ENCODE measurements at places on chromosomes 2 and 18. TPM values are rescaled to one million over a fixed set of nuclear protein-coding genes. Genes with fewer than 3 reads are reported as not detected.

- DNase-seq = no peak
Observed at GRCh38 chr2:235001237-235002133, 49.7 kb downstream of the SH3BP4 start.

Gene TUBA4B
- not detected for total RNA-seq

Gene SLC19A3
- not detected for total RNA-seq

DNA sequence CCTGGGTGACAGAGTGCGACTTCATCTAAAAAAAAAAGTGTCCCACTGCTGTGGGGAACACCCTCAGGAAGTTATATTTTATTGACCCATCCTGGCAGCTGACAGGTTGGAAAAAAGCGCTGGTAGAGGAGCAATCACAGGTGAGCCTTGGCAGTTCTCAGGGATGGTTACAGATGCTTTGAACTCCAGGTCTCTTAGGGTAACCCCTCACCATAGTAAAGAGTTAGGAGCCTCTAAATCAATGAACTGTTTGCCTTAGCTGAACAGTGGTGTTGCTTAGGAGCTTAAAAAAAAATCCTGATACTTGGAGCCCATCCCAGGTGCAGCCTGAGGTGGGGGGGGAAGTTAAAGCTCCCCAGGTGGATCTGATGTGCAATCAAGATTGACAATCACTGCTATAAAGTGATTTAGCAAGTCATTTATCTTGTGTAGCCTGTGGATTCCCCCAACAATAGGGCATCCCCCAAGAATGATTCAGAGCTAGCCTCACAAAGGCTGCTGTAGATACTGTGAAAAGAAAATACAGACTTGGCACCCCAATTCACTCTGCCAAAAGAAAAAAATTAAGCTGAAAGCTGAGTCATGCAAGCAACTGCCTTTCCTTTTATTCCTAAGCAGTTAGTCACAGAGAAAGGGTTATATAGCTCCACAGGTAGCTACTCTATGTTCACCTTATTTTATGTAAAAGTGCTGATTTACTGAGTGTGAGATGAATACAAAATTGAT lies 14.8 kb downstream of the SLC16A14 start:
- no peak for DNase-seq

Gene HNMT
- total RNA-seq = not detected

Gene TTC39C
- 85.7 TPM for total RNA-seq

DNA sequence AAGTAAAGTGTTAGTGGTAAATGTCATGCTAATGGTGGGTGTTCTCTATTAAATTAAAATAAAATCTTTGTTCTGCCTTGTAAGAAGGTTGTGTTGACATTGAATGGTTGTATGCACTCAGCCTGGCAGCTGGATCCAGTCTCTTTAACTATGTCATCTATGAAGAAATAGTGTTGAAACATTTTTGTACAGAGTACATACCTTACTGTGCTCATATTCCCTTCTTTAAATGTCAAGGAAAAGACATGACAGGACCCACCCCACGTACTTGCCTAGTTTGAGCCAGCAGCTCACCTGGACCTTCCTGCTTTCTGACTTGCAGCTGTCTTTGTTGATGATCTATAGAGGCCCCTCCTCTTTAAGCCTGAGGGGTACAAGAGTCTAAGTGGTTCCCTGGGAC lies 85.6 kb upstream of the ST3GAL5 start:
- DNase-seq = no peak

DNA sequence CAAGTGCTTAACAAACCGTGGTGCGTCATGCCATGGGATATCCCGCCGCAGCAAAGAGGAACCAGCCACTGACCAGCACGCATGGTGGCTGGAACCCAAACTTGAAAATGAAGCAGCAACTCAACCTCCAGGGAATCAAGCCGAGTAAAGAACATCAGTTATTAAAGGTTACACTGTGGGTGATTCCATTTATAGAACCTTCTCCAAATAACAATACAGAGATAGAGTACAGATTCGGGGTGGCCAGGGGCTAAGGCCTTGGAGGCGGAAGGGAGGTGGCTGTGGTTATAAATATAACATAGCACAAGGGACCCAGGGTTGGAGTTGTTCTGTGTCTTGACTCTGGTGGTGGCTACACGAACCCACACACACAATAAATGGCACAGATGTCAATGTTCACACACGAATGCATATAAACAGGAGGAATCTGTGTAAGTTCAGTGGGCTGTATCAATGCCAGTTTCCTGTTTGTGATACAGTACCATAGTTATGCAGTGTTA lies 123.1 kb downstream of the EIPR1 start:
- no peak for DNase-seq

GRCh38 chr2:55175254-55176093 lies 56.6 kb downstream of the CLHC1 start:
- DNase-seq = no peak

Gene TUBA3D
- total RNA-seq = not detected

GRCh38 chr2:192148620-192149321 lies 46.0 kb downstream of the TMEFF2 start:
- DNase-seq = no peak

GRCh38 chr18:57207124-57207916 lies 60.4 kb downstream of the BOD1L2 start:
- no peak for DNase-seq

DNA sequence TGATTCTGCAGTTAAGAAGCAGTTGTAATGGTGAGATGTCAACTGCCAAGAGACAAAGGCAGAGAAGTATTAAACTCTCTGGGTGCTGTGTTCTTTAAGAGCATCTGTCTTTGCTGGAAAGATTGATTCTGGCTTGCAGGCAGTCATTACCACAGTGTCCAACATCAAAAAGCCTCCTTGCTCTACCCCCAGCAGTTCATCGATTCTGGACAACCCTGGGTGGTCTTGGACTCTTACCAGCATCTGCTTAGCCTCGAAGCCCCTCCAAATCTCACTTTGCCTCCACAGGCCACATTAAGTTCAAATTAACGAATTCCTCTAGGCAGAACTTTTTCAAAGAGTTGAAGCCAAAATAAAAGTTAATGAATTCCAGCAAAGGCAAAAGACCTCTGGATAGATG lies 1061.4 kb downstream of the TSN start:
- no peak for DNase-seq

- no peak for DNase-seq
Observed at GRCh38 chr2:664063-664462, 13.1 kb downstream of the TMEM18 start.

Gene SP140
- total RNA-seq = 49.3 TPM

Gene LRRC30
- total RNA-seq = not detected

Gene KCNK3
- total RNA-seq = not detected

Gene FAM228A
- not detected for total RNA-seq

Gene CDH19
- total RNA-seq = not detected

DNA sequence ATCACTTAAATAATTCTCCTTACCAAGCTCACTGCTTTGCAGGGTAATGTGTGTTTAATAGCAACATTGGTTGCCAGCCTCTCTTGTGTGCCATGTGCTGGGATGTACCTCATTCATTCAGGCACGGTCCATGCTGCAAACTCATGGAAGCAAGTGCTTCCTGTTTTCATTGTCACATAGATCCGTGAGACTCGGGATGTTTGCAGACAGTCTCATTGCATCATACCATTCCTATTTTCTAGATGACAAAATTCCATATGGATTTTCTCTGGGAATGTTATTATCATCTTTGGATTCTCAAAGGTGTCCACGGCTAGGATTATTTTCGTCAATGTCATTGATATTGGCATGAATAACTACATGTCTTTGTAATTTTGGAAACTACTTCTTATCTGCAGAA lies 60.0 kb upstream of the HDAC4 start:
- DNase-seq = no peak

DNA sequence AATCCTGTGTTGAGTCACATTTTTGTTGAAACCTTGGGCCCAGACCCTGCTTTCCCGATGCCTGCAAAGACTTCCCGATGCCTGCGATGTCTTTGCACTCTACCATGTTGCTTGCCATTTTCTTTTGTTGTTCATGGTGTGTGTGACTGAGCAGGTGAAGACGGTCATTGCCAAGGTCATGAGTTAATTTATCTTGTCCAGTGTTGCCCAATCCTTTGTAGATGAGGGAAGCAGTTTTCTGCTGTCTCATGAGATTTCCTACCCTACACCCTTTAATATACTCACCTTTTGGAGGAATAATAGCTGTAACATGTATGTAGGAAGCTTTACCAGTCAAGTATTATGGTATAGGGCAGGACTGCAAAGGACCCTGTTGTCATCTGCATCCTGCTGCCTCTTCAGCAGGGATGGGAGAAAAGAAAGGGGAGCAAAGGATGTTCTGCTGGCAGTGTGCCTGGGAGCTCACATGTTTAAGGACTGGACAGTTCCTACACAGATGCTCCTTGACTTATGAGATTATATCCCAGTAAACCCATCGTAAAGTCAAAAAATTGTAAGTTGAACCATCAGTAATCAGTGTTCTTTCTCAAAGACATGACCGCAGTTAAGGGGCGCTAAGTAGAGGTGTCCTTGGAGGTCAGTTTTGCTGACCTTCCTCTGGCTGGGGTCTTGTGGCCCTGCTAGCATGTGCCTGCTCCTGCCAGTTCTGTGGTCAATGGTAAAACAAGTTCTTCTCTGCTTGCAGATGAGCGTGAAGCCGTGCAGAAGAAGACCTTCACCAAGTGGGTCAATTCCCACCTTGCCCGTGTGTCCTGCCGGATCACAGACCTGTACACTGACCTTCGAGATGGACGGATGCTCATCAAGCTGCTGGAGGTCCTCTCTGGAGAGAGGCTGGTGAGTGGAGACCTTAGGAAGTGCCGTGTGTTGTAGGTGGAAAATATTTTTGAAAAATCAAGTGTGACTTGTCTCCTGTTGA lies 124.8 kb upstream of the EML6 start:
- no peak for DNase-seq

DNA sequence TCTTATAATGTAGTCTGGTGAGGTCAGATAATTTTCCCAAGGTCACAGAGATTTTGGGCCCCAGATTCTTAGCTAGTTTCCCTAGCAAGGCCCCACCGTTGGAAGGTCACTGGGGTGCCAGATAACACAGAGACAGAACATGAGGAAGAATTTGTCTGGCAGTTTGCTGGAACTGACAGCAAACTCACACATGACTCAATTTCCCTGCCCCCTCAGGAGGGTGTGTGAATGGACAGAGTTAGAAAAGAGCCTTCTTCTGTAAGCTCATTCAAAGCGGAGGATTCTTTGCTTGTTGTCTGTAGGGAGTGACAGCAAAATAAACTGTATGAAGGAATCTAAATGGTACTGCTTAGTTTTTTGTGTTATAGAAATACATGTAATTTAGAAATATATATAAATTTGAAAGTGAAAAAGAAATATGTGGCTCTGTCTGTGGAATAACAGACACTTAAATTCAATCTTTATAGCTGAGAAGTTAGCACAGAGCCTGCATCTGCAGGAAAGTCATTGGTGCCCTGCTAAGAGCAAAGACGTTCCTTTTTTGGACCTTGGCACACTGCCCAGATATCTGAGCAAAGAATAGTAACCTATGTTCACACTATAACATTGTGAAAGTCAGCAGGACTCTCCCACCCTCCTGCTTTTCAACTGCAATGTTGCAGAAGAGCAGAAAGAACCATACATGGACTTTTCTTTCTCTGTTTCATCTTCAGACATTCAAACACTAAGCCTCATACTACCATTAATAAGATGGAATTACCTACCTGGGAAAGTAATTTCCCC lies 2.1 kb downstream of the MDH1 start:
- DNase-seq = no peak

Gene CNNM4
- total RNA-seq = 6.7 TPM

DNA sequence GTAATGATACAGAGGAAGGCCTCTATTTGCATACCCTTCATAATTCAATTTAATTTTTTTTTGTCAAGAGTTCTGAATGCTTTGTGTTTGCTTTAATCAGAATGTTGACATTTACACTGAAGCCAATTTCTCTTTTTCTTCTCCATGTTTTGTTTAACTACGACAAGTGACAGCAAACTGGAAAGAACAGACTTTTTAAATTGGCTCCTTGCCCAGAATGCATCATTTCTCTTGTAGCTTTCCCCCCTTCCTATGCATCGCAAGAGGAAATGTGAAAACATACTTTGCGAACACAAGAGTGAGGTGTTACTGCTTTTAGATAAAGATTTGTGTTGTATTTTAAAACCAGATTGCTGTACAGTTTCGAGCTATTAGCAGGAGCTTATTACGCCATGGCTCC lies 955.2 kb upstream of the CELF4 start:
- DNase-seq = no peak

Gene LRP2
- total RNA-seq = not detected

Gene CRYBA2
- not detected for total RNA-seq

Gene MSGN1
- total RNA-seq = not detected

DNA sequence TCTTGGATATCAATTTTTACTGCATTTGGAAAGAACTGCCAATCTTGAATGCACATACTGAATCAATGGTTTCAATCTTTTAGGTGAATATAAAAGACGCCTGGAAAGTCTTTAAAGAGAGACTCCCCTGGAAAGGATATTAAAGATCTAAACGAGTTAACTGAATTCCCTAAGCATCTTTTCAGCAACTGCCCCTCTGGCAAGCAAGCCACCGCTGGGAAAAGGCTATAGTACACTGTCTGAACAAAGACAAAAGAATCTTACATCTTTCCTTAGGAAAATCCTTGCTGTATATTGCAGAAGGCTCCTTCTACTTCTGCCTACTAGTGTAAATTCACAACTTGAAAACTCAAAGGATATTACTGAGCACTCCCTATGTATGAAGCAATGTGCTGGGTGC lies 28.0 kb downstream of the MYO5B start:
- DNase-seq = no peak

- DNase-seq = no peak
Observed at GRCh38 chr2:162430323-162430722, 86.4 kb downstream of the GCA start.

Gene SLC5A7
- not detected for total RNA-seq

Gene ZNF236
- 24.9 TPM for total RNA-seq

Gene PLA2R1
- total RNA-seq = not detected

Gene DSG2
- not detected for total RNA-seq

Gene LYPD6B
- not detected for total RNA-seq

Gene STARD6
- total RNA-seq = not detected

- DNase-seq = no peak
Observed at GRCh38 chr2:190443778-190444481, 35.8 kb downstream of the MFSD6 start.

DNA sequence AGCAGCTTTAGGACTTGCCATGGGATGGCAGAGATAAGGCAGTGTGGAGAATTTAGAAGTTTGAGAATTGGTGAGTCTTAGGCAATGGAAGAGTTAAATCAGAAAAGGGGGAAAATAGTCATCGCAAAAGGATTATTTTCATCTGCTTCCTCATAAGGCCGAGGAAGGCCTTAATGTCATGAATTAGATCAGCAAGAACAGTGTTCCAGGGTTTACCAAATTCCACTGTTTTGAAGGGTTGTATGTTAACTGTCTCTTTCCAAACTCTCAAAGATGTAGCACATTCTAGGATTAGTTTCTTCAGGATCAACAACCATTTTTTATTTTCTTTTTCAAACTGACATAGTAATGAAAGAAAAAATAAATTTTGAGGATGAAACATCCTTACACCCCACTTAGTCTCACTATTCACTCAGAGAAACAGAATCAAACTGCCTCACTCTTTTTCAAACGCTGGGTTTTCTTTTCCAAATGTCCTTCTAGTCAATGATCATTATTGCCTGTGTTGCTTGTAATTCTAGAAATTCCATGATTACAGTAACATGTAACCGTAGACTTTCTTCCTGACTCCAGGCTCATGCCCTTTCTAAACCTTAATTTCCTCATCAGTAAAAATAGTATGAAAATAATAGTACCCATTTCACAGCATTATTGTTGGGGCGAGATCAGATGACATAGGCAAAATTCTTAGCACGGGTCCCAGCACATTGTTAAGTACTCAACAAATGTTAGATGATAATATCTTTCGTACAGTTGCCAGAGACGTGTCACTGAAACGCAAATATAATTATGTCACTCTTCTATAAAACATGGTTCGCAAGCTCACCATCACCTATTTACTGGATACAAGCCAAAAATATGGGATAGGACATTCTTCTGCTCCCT lies 23.6 kb downstream of the ZEB2 start:
- no peak for DNase-seq
